ENCODE measurements at places on chromosomes 1 and 21.

DNA sequence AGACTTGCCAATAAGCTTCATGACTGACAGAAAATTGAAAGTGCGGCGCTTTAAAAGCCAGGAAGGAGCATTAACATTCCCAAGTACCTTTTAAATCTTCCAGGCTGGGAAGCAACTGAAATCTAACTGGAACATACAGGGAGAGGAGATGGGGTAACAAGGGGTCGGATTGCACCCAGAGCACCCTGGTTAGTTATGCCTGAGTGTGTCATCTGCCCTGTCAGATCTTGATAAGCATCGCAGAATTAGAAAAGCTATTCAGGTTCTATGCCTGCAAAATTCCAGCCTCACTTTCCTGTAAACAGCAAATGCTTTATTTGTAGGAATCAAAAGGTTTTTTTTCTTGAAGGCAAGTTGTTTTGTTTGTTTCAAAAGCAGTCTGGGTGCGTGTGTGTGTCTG is 58.5 kb downstream of the SERBP1 start:
- DNase-seq = no peak

DNA sequence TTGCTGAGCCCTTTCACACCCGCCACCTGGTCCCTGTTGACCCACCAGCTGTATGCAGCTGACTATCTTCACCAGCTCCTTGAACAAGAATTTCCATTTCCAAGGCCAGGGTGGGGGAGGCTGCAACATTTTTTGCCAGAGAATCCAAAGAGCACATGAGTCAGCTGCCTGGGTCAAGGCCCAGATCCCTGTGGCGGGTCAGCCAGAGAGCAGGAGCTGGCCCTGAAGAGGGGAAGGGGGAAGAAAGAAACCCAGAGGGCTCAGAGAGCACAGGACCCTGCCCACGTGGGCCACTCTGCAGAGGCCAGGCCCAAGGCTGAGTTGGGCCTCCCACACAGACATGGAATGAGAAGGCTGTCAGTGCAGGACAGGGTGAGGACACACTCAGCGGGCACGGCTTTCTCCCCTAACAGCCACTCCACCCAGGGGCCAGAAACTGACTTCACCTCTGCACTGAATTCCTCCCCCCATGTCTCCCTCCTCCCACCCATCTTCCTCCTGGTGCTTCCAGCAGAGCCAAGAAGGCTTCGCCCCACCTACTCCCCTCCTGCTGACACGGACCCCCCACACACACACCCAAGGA is 28.9 kb downstream of the S100A6 start:
- DNase-seq = no peak

DNA sequence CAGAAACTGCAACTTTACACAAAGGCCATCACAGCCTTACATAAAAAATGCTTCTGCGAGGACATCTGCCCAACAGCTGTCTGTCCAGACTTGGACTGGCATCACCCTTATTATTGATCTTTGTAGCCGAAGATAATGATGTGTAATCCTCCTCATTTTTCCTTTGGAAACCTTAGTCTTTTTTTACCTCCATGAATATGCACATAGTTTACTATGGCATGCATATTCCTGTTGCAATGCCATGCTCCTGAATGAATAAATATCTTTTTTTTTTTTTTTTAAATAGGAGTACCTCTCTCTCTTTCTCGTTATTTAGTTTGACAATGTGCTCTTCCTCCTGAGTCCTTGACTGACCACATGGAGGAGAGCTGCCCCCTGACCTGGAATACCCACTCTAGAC is 409.6 kb upstream of the USP24 start:
- DNase-seq = no peak

- no peak for DNase-seq
Measured at GRCh38 chr1:206495493-206496046, 11.8 kb upstream of the RASSF5 start.

DNA sequence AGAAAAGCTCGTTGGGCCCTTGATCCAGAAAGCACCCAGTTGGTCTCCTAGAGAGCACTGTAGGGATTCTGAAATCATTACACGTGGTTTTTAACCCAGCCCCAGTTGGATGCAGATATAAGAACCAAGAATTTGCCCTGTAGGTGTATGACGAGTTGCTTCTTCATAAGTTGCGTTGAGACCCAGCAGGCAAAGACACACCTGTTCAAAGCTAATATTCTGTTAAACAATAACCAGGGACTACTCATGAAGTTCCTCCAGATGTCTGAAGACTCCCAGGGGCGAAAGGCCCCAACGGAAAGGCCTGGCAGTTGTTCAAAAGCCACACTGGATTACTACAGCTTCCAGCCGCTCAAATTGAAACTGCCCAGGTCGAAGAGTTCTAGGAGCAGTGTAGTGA is 88.6 kb upstream of the HNRNPU start:
- DNase-seq = no peak

GRCh38 chr1:167890400-167890799 is 23.5 kb downstream of the ADCY10 start:
- no peak for DNase-seq

DNA sequence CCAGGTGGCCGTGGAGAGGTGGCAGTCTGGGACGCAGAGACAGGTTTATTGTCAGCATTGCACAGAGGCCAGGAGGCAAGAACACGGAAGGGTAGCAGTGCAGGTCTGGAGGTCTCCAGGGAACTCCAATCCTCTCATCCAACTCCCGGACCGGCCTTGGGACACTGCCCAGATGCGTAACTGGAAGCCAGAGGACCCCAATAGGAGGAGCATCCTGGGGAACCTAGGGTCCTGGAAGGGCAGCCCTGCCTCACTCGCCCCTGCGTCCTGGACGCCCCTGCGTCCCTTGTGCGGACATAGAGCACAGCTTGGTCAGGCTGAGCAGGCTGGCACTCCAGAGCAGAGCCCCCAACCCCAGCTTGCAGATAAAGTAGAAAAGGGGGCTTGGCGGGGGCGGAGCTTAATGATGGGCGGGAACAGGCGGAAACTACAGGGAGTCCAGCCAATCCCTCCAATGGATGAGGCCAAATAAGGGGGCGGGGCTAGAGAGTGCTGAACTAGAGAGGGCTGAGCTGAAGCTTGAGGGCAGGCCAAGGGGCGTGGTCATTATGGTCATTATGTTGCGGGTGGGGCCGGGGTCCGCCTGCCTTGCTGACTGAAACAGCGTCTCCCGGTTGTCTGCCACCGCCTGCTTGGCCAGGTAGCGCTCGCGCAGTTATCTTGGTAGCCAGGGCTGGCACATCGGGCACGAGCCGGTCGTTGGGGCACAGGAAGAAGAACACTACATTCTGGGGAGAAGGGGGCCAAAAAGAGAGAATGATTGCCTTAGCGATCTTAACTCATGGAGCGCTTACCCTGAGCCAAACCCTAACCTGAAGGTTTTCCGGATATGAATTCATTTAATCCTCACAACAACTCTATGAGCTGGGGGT is 3.7 kb upstream of the ARHGEF19 start:
- peak; percentile 45 for DNase-seq

- DNase-seq = no peak
Measured at GRCh38 chr1:171434717-171435346, 50.5 kb upstream of the PRRC2C start.

- DNase-seq = no peak
Measured at GRCh38 chr1:9101510-9102146, 27.3 kb downstream of the GPR157 start.

GRCh38 chr1:58745117-58745516 is 38.7 kb downstream of the JUN start:
- no peak for DNase-seq

- no peak for DNase-seq
Measured at GRCh38 chr1:185215911-185216310, 58.9 kb downstream of the SWT1 start.

DNA sequence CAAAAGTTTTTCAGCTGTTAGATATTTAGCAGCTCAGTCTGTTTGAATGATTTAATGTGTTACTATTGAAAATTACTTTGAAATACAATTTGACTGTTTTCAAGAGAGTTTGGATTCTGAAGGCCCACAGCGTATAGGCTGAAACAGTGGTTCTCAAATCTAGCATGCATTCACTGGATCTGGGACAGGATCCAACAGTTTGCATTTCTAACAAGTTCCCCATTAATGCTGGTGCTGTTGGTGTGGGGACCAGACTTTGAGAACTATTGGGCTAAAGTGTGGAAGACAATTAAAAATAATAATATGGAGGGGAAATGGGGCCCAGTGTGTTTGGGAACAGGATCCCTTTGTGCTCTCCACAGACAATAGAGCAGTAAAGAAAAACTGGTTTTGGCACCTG is 31.9 kb downstream of the ITSN1 start:
- no peak for DNase-seq

DNA sequence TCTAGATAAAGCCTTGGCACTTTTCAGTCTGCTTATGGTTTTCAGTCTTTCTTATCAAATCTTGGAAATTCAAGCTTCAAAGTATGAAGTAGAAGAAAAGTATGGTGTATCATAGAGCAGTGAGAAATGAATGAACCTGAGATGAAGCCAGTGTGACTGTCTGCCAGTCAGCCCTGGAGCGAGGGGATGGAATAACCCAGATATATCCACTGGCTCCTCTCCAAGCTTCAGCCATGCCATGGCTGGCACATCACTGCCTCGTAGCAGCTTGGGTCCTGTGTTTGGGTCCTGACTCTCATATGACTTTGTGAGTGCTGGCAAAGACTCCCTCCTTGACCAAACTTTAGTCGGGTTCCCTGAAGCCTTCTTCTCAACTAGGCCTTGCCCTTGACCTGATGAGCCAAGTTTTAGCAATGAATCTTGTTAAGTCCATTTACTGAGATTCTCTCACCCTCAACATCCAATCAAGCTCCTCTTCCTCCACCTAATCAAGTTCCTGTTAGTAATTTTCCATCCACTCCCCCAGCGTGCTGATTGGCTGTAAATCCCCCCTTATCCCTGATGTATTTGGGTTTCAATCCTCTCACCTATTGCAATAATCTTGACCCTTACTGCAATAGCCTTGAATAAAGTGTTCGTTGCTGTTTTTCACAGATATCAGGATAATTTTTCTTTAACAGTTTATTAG is 62.5 kb upstream of the PRDX6 start:
- no peak for DNase-seq

DNA sequence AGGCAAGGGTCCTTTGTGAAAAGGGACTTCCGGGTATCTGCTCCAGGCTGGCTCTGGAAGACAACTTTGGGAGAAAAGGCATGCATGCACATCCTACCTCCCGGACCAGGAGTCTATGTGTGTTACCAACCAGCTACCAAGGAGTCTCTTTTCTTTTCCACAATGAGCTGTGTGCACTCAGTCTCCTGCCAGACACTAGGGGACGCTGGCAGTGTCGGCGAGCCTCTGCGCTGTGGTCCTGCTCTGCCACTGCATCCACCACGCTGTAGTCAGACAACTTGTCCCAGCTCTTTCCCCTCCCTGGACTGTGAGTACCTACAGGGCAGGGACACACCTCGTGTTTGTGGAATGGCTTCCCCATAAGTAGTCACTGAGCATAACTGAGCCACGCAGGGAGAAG is 5.1 kb upstream of the SSR2 start:
- peak; percentile 15 for DNase-seq

DNA sequence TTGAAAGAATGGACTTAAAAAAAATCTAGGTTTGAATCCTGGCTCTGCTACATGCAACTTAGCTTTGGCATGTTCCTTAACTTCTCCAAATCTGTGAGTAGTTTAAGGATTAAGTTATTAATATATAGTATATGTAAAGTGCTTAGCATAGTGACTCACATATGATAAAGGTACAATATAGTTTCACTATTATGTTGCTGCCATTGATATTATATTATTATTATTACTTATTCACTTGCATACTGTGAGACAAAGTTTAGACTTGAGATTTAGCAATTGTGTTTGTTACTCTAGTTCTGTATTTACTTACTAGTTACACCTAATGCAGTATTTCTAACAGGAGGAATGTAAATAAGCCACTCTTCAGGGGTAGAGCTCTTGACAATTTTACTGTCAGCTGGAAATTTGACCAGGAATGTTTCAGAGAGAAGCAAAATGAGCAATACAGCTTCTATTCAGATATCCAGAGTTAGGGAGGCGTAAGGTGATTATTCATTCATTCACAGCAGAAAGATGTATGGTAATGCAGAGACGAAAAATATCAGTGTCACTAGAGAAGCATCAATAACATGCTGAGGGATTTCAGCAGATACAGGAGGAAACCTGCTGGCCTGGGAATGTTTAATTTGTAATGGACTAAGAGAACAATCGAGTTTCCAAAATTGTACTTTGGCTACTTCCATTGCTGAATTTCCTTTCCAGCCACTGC is 25.5 kb downstream of the RGS7 start:
- DNase-seq = no peak

GRCh38 chr1:224929335-224930237 is at the start of gene DNAH14:
Gene DNAH14 (plus strand): TSS chr1:224929675. CDS start chr1:224952703, 23,028 bp downstream.
- peak; percentile 15 for DNase-seq

DNA sequence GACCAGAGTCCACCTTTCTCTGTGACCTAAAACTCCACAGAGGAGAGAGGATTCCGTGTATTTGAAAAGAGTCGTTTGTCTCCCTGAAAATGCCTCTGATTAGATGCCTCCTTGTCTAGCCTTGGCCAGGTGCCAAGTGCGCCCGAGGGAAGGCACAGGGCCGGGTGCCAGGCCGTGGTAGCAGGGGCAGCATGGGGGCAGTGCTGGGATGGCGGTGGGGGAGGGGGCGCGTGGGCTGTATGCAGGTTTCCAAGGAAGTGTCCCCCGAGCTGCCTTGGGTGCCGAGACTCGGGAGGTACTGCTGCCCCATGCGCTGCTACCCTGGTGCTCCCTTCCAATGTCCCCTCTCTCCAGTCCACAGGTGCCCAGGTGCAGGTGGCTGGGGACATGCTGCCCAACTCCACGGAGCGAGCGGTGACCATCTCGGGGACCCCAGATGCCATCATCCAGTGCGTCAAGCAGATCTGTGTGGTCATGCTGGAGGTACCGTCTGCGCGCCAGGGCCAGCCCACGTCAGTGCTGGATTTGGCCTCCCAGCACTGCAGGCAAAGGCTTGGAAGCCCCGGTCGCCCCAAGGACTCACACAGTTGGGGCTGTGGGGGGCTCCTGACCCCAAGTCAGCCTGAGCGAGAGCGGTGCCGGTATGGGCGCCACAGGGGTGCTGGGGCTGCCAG is 70.9 kb upstream of the COL6A1 start:
- DNase-seq = no peak

DNA sequence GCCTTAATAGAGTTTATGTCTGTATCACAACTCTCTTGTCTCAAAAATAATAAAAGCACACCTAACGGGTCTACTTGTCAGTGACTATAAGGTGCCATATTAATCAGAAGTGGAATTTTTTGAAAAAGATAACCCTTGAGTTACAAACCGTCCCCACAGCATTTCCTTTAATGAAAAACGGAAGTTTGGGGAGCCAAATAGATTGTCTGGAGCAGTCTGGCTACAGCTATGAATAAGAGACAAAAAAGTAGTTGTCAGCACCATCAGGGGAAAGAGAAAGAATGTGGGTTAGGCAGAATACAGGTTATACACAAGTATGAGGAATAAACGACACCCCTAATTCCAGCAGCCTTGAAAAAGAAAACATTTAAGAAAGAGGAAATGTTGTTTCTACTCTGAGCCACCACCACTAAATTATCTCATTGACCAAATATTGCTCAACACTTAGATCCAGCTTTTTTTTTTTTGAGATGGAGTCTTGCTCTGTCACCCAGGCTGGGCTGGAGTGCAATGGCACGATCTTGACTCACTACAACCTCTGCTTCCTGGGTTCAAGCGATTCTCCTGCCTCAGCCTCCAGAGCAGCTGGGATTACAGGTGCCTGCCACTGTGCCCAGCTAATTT is 29.4 kb upstream of the USP24 start:
- no peak for DNase-seq

- no peak for DNase-seq
Measured at GRCh38 chr1:234226113-234226818, 147.0 kb upstream of the COA6 start.

GRCh38 chr21:35328856-35329455 is 279.9 kb upstream of the RUNX1 start:
- no peak for DNase-seq

- no peak for DNase-seq
Measured at GRCh38 chr1:30511563-30511962, 211.8 kb downstream of the MATN1 start.

All from stimulated activated CD4-positive, alpha-beta T cell treated with anti-CD3 and anti-CD28 coated beads, Interleukin-4, amount 100 ng/mL, for 1 hour (primary cell).